Glutamatergic neuron (in vitro differentiated cells): ENCODE measurements at places on chromosomes 2 and 18. TPM values are rescaled to one million over a fixed set of nuclear protein-coding genes. Genes with fewer than 3 reads are reported as not detected.

- no peak for DNase-seq
Measured at GRCh38 chr2:29632018-29632417, 289.4 kb downstream of the ALK start.

- no peak for DNase-seq
Measured at GRCh38 chr2:182020286-182021070, 34.8 kb downstream of the PPP1R1C start.

- no peak for DNase-seq
Measured at GRCh38 chr2:85804583-85804982, 50.8 kb downstream of the ATOH8 start.

DNA sequence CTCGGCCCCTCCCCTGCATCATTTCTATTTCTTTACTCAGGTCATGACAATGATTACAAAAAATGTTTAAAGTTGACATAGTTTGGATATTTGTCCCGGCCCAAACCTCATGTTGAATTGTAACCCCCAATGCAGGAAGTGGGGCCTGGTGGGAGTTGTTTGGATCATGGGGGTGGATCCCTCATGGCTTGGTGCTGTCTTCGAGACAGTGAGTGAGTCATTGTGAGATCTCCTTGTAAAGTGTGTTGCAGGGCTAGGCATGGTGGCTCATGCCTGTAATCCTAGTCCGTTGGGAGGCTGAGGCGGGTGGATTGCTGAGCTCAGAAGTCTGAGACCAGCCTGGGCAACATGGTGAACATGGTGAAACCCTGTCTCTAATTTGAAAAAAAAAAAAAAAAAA lies 9.2 kb upstream of the MAP4K4 start:
- DNase-seq: no peak

GRCh38 chr2:53778536-53779162 lies 8.1 kb downstream of the ASB3 start:
- DNase-seq: no peak

GRCh38 chr2:64586054-64586453 lies 61.9 kb downstream of the AFTPH start:
- no peak for DNase-seq

DNA sequence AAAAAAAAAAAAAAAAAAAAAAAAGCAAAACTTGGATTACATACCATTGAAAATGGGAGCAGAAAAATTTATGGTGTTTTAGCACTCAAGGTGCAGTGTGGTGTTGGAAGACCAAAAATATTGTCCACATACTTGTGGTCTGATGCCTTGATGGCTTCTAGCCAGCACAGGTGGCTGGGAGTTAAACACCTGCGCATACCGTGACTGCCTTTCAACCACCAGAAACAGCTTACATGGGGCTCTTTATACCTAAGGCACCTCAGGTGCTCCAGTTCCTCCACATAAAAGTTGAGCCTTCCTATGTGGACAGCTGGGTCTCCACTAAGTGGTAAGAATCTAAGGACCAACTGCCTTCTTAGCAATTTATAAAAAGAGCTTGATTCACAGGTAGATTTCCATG lies 802.6 kb upstream of the CELF4 start:
- no peak for DNase-seq

DNA sequence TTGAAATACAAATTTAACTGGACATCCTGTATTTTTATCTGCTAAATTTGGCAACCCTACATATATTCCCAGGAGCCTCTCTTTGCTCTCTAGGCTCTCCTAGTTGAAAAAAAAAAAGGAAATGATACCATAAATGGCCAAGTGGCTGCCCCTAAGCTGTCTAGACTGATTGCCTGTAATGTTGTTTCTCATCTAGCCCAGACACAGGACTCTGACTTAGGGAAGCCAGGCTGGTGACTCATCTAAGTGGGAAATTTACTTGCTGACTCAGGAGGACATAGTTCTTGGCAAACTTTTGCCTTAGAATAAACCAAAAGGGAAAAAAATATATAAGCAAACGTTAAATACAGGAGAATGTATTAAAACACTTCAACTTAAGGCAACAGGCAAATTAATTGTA lies 14.6 kb upstream of the ITGAV start:
- DNase-seq: no peak

DNA sequence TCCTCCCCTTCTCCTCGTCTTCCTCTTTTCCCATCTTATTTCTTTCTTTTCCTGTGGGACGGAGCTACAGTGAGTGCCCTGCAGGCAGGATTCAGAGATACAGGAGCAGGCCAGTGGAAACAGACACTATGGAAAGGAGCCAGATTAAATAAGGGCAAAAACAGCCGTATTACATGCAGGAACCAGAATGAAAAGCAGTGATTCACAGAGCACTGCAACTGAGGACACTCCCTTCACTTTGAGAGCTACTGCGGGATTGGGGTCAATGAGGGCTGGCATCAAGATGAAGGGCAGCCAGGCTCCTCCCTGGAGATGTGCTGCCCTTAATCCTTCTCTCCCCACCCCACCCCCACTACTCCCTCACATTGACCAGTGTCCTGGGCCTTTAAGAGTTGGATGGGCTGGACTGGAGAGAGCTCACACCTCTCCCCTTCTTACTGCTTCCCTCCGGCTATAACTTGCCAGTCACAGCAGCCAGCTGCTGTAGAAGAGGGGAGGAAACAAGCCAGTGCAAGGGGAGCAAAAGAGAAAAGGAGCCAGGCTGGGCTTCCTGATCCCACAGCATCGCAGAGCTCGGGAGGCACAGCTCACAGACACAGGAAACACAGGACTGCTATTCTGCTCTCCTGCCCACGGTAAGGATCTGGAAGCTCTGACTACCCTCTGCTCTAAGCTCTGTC lies at the start of gene PLCD4:
Gene PLCD4, plus strand, starts transcription at position 464 of the 680 bp plus-strand sequence. CDS start 7,841 bp downstream, outside the sequence.
- DNase-seq: no peak

DNA sequence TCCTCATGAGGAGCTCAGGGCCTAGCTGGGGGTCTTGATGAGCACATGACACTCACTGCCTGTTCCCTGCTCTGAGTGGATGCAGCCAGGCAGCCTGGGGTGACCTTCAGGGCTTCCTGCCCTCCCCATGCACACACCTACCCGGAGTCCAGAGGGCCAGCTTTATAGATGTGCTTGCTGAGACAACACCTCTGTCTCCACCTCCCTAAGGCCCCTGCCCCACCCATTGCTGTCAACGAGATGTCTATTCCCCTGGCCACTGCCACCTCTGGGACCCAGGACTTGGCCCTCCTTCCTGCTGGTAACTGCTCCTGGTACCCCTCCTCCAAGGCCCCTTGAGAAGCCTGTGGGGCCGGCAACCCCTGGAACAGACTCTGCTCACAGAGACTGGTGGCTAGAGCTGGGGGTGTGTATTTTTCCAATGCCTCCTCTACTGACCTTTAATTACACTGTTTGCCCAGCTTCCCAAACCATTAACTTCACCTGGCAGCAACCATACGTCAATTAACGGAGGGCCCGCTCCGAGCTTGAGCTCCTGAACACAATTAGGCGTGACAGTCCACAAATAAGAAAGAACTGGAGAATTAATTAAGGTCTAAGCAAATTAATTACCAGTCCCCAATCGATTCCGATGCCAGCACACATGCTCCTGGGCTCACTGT lies 66.3 kb downstream of the EMX1 start:
- DNase-seq: no peak

PLGLB1 gene
- 5.4 TPM for total RNA-seq

SERPINB13 gene
- not detected for total RNA-seq

OSBPL1A gene
- 27.5 TPM for total RNA-seq

CLEC4F gene
- total RNA-seq: 0.66 TPM

TUBA4B gene
- not detected for total RNA-seq

ANKRD30B gene
- not detected for total RNA-seq
